Activated CD8-positive, alpha-beta T cell treated with anti-CD3 and anti-CD28 coated beads for 36 hours (primary cell): ENCODE measurements at places on chromosomes 1 and 21. TPM values are rescaled to one million over a fixed set of nuclear protein-coding genes. Genes with fewer than 3 reads are reported as not detected.

Gene XCL1
- 106 TPM for total RNA-seq

Gene TNNT2
- not detected for total RNA-seq

Gene RRP15
- 24.3 TPM for total RNA-seq

Gene GBP5
- 174 TPM for total RNA-seq

Gene CCDC27
- total RNA-seq: not detected

Gene KLHDC8A
- not detected for total RNA-seq

Gene ZNF670
- 3.3 TPM for total RNA-seq
